ENCODE measurements at places on chromosomes 2 and 18.
A peak's percentile ranks its signal among the peaks of the same experiment; 100 is the strongest.

GRCh38 chr2:8926356-8926755 is 77.1 kb downstream of the MBOAT2 start:
- no peak for DNase-seq

DNA sequence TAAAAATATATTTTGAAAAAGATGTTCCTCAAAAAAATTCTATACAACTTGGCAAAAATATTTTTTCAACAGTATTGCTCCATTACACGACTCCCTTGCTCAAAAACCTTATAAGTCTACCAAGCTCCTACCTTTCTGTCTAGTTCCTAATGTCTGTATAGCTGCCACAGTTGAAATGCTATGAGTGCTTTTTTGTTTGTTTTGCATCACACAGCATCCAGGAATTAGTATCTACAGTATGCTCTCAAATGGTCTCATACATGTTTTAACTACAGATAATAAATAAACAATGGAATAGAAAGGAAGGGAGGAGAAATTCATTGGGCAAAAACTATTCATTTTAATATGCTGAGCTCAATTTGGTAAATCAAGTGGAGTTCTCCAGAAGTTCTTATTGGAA is 17.3 kb downstream of the ACADL start:
- no peak for DNase-seq

- DNase-seq = no peak
Measured at GRCh38 chr18:36403896-36404820, 106.6 kb downstream of the FHOD3 start.

GRCh38 chr2:187900021-187900420 is 345.8 kb upstream of the TFPI start:
- DNase-seq = no peak

DNA sequence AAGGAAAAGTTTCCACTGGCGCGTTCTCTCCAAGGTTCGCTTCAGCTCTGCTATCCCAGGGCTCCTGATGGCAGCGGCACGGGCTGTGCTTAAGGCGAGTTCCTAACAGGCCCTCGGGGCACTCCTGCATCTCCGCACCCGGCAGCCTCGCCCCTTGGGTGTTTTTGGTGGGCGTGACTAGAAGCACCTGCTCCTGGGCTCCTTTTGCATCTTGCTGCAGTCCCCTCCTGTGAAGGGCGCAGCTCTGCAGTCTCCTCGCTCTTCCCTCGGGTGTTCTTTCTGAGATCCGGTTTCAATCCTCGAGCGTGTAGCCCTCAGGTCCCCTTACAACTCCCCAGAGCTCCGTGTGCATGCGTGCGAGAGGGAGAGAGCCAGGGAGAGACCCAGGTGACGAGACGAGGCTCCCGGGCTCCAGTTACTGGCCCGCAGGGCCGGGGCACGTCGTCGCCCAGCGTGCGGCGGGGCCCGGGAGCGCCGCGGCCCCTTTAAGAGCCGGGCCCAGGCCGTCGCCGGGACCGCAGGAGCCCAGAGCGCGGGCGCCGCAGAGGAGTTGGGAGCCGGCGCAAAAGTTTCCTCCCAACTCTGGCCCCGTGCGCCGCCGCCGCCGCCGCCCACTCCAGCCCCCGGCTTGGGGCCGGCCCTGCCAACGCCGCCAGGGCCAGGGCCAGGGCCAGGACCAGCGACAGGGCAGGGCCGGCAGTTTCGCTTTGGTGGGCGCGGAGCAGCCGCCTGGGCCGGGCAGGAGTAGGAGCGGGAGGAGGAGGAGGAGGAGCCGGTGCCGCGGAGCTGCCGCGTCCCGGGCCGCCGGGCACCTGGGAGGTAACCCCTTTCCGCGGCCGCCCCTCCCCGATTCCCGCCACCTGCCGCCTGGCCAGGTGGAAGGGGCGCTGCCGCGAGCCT is at the start of gene PARD3B:
Gene PARD3B, plus strand, starts transcription at position 515 of the 900 bp plus-strand sequence. CDS start 525 bp downstream, outside the sequence.
- peak; percentile 5 for DNase-seq

DNA sequence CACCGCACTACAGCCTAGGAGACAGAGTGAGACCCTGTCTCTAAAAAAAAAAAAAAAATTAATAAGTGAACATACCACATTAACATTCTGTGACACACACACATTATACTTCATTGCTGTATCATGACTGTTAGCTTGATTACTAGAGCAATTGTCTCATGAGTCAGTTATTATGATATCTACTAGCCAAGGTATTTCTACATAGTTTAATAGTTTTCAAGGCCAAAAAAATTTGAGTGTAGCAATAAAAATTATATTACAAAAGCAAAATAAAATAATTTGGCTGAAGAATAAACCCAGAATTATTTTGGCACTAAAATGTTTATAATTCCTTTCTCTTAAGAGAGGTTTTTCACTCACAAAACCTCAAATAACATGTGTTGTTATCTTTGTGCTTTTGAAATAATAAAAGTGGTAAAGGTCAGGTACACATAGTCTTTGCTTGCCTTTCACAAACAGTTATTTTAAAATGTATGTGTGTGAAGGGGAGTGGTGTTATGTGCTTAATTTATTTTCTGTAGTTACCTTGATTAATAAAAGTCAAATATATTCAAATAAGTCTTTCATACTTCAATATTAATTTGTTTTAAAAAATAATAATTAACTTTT is 136.9 kb upstream of the SPOPL start:
- DNase-seq = no peak

DNA sequence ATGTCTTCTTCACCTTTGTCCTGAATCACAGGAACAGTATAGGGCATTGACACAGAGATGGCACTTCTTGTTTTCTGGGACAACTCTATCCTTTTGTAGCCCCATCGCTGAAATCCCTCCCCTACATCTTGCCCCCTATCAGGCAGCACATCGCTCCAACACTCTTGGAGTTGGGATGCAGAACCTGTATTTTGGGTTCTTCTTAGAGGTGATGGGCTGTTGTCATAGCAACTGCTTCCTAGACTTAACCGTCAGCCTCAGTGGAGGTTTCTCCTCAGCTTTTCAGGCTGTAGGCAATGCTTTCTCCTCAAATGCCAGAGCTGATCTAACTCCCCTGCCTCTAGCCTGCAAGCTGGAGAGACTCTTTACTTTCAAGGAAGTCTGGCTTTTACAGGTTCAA is 99.9 kb upstream of the SPRED2 start:
- DNase-seq = no peak

DNA sequence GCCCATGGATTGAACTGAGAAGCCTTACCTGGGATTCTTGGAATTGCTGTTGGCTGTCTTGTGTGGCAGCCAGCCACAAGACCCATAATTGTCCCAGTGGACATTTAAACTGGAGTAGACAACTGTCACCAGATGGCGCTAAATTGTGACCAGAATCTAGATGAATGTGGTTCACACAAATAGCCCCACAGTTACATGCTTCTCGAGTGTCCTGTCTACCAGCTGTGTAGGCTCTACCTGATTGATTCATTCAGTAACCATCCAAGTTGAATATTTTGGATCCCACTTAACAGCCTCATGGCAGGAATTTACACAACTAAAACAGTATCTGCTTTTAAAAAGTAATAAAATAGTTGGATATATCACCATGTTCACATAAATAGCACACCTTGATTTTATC is 73.2 kb downstream of the MAP4K4 start:
- DNase-seq = no peak

GRCh38 chr18:70385474-70385873 is 96.6 kb downstream of the SOCS6 start:
- no peak for DNase-seq

DNA sequence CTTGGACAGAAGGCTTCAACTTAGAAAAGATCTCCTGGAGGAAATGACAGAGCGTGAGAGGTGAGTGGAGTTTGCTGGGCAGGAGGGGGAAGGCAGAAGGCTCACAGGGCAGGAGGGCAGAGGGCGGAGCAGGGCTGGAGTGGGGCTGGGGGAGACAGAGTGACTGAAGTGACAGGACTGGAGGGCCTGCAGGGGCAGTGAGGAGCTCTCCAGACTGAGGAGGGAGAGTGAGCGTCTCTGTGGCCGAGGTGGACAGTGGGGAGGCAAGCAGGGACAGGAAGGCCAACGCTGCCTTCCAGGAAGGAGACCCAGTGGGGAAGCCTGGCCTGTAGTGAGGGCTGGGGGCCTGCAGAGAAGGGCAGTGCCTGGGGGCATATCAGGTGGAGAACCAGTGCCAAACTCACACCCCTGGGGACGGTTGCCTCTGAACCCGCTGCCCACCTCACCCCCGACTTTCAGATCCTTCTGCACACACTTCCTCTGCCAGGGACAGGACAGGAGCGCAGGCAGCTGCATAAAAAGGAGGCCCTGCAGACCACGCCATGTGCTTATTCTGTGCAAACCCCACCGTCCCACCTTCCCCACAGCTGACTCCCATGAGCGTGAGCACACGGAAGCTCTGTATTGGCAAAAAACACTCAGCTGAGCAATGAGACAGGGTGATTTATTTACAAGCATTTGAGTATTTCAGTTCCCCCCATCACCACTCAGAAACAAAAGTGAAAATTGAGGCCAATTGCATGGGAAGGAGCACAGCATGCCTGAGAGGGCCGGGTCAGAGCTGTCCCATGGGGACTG is 244.3 kb downstream of the FAM210A start:
- no peak for DNase-seq

DNA sequence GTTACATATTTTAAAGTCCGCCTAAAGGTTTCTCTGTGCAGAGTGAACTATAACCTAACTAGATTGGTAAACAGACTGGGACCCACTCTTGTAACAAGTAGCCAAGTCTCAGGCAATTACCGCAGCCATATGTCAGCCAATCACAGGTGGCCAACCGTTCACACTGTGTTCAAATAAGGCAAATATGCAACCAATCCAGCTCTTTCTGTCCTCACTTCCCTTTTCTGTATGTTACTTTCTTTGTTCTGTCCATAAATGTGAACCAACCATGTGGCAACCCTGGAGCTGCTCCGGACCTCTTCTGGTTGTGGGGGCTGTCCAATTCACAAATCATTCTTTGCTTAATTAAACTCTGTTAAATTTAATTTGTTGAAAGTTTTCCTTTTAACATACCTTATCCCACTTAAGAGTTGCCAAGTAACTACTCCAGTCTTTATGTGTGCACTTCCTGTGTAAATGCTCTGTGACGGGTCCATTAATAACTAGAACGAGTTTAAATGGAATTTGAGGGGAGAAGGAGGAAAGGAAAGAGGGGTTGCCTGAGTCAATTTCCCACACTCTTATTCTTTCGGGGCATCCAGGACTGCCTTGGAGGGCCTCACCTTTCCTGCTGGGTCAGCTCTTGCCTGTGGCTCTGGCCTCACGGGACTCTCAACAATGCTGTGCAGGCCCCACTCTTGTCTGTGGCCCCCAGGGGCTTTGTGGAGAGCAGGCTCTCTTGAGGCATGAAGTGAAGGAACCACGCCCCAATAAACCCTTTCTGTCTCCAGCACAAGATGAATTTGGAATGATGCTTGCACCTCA is 6.6 kb upstream of the RPL37A start:
- no peak for DNase-seq

DNA sequence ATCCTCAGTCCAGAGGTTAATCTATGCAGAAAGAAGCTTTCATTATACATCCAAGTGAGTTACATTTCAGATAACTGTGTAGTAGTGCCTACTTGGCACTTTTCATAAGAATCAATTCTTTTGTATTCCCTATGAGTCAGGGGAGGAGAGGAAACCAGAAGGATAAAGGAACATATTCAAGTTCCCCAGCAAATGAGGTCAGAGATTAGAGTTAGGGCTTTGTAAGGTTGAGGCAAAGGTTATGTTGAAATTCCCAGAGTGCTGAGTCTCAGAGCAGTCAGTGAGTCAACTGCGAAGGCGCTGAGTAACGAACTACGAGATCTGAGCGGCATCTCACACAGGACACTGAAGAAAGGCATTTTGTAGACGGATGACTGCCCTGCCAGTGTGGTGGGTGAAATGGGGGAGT is 25.1 kb upstream of the ME2 start:
- no peak for DNase-seq

- DNase-seq = no peak
Measured at GRCh38 chr2:120653046-120653445, 82.6 kb upstream of the GLI2 start.

- DNase-seq = no peak
Measured at GRCh38 chr2:193566886-193567285, 1372.2 kb upstream of the TMEFF2 start.

DNA sequence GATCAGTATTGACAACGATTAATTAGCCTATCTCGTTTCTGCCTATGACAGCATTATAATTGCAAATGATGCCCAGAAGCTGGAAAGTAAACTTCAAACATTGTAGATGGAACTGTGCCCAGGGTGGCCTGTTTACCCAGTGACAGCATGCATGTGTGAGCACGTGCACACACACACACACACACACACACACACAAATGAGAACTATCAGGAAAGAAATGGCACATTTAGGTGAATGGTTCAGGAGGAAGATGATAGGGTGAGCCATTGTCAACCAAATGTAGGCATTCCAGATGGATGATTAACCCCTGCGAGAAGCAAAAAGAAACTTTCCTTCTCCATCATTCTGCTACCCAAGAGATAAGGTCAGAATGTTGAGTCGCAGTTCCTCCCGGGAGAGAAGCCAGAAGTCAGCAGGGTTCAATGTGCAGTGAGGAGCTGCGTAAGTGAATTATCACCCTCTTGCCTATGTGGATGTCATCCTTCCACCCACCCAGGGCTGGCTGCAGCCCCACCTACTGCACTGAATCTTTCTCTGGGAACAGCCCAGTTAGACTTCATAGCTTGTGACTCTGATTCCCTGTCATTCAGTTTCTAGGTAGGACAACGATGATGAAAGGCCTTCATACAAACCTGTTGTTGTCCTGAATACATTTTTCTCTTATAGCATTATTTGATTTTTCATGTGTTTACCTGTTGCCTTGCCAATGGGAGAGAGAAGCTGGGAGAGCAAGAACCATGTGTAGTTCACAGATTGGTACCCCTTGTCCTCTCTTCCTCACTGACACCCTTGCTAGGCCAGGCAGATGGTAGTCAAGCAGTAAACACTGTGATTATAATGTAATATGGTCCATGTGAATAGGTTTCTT is 3.5 kb upstream of the APOB start:
- no peak for DNase-seq

- no peak for DNase-seq
Measured at GRCh38 chr2:151853070-151853758, 25.0 kb upstream of the ARL5A start.

- DNase-seq = peak; percentile 48
Measured at GRCh38 chr2:6914828-6915227, 2.4 kb upstream of the RNF144A start.

- peak; percentile 6 for DNase-seq
Measured at GRCh38 chr2:168738062-168738461, 64.4 kb upstream of the NOSTRIN start.

DNA sequence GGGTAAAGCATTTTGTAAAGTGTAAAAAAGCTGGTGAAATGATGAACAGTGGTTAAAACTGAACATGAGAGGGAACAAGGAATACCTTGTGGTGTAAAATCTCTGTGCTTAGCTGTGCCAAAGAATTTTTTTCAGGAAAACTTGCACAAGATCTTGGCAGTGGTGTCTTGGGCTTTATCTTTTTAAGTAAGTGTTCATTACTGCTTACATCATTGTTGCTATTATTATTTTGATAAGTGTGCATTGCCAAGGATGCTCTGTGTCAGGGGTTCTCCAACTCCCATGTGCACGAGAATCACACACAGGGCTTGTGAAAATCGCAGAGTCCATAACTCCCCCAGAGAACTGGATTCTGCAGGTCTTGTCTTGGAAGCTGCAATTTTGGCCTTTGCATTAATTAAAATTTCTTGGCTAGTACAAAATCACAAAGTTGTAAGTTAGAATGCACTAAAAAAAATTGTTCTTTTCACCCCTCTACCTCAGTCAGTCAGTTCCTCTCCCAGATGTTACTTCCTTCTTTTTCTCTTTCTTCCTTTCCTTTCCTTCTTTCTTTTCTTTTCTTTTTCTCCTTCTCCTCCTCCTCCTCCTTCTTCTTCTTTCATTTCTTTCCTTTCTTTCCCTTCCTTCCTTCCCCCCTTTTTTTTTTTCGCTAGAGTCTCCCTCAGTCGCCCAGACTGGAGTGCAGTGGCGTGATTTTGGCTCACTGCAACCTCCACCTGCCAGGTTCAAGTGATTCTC is 37.8 kb downstream of the GATA6 start:
- DNase-seq = no peak
